ENCODE measurements at places on chromosomes 12 and 14.

GRCh38 chr12:5254703-5255102, 177.2 kb upstream of the NTF3 start:
- no peak for DNase-seq

DNA sequence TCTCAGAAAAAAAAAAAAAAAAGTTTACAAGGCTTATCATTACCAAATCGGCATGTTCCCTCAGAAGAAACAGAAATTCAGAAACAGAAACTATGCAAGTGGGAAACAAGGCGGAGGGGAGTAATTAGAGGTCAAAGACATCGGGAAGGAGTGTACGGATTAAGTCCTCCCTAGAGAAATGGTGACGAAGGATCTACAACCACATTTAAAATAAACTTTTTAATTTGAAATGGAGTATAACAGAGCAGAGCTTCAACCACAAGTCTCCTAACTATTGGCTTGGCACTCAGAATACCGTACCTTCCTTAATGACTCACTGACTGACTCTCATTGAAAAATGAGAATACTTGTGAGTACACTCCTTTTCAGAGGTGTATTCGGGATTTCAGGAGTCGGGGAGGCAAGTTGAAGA, 908 bp downstream of the ENTPD5 start:
- no peak for DNase-seq

- DNase-seq = no peak
Measured at GRCh38 chr14:105876158-105876557, 349.8 kb downstream of the TMEM121 start.

GRCh38 chr12:41966001-41966400, 178.7 kb downstream of the GXYLT1 start:
- no peak for DNase-seq

GRCh38 chr12:44817687-44818086, 58.4 kb downstream of the NELL2 start:
- no peak for DNase-seq

DNA sequence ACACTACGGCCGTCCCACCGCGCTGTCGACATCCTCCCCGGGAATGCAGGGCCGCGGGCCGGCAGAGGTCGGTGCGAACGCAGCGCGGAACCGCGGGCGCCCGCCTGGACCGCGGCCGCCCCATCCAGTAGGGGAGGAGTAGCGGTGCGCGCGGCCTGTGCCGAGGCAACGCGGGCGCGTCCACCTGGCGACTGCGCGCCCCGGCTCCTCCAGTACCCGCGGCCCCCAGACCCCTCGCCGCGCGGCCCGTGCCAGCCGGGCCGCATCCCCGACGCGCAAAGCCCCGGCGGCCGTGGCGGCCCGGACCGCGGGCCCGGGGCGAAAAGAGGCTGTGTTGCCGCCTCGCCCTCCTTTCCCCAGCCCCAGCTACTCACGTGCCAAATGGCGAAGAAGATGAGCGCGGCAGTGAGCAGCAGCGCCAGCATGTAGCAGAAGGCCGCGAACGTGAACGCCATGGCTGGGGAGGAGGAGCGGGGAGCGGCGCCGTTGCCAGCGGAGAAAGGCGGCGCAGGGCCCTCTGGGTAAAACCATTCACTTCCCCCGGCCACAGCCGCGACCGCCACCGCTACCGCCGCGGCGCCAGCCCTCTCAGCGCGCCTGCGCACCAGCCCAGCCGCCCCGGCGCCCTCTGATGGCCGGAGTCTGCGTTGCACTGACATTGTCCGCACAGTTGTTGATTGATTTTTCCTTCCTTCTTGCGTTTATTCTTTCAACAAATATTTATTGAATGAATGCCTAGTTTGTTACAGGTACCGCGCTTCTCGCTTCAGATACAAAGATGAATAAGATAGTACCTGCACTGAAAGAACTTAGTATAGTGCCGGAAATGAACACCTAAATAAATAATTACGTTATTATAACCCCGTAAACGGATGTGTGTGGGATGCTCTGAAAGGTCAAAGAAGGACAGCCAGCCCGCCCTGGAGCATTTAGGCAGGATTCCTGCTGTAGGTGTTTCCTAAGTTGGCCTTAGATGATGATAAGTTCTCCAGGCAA, at the start of gene CNIH1:
CNIH1 (minus strand) TSS at position 502 of the 996 bp plus-strand sequence; CDS start at position 455, 47 bp downstream.
- peak; percentile 98 for DNase-seq

- no peak for DNase-seq
Measured at GRCh38 chr14:24834956-24835355, 201.0 kb upstream of the GZMB start.

DNA sequence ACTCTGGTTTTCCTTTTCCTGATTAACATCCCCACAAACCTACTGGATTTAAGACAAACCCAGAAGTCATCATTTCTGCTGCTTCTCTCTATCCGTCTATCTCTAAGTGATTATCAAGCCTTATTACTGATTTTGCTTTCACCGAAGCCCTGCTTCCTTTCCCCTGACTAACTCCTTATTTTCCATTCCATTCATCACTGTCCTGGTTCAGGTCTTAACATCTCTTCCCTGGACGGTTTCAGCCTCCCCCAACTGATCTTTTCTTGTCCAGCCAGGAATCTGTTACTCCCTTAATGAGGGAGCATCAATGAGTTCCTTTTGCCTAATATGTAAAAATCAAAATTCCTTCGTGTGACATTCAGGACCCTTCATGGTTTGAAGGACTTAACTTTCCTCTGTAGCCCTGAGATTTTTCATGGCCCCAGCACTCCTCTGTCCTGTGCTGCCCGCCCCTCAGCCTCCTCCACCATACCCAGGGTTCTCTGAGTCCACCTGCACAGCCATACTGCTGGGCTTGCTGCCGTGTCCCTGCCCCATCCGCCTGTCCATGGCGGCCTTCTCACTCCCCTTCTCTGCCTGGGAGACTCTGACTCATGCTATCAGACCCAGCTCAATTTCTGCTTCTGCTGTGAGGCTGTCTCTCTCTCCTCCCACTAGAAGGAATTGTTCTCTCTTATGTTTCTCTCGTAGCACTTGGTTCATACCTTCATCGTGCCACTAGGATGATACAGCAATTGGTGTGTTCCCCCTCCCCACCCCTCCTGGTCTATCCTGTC, 167.8 kb upstream of the HIF1A start:
- no peak for DNase-seq

- no peak for DNase-seq
Measured at GRCh38 chr14:27995691-27996090, 770.9 kb upstream of the FOXG1 start.

DNA sequence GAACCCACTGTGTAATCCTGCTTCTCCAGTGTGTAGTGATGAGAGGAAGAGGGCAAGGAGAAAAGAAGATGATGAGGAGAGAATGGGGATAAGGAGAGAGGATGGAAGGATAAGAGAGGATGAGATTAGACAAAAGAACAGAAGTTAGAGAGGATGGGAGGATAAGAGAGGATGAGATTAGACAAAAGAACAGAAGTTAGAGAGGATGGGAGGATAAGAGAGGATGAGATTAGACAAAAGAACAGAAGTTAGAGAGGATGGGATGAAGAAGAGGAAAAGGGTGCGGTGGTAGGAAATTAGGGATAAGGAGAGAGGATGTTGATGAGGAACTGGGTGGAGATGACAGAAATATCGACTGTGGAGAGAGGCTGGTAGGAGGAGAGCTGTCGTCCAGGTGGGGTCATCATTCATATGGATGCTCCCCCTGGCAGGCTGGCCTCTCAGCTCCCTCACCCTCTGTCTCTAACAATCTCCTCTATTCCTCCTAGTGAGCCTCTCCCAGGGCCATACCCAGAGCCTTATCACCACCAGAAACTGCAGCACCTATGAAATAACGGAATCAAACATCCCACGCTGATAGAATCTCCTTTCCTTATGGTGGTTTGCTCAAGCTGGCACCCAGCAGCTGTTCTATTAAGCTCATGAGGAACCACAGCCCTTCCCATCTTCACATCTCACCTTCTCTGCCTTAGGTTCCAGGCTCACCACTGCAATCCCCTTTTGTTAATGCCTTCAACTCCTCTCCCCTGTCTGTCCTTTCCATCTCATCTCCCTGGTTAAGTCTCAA, 6.0 kb upstream of the CIROP start:
- no peak for DNase-seq

GRCh38 chr14:88668448-88669116, 105.7 kb downstream of the ZC3H14 start:
- DNase-seq = no peak

DNA sequence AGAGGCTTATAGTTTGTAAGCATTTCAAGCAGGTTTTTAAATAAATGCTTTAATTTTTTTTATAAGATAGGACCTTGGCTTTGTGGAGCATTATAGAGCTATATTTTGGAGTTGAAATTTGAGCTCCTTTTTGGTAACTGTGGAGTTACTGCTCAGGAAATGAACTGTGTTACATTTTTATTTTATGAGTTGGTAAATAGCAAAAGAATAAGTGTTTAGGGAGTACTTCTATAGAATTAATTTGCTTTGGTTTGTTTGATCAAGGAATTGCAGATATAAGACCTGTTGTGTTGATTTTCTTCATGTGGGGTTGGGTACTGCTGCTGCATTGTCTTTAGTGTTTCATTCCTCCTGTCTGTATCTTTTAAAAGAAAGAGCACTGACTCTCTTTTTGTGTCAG, 3.5 kb downstream of the ATP2A2 start:
- DNase-seq = no peak

All from right kidney (tissue), 9 donors.